Activated CD4-positive, alpha-beta T cell treated with anti-CD3 and anti-CD28 coated beads, Interleukin-2, amount 10 ng/mL, durations not matched to agents 24 days and 14 days (primary cell): ENCODE measurements at places on chromosomes 16 and 17. TPM values are rescaled to one million over a fixed set of nuclear protein-coding genes. Genes with fewer than 3 reads are reported as not detected.

Gene CSH2
- not detected in 2 replicates for total RNA-seq

Gene SOST
- total RNA-seq = not detected in 2 replicates

DNA sequence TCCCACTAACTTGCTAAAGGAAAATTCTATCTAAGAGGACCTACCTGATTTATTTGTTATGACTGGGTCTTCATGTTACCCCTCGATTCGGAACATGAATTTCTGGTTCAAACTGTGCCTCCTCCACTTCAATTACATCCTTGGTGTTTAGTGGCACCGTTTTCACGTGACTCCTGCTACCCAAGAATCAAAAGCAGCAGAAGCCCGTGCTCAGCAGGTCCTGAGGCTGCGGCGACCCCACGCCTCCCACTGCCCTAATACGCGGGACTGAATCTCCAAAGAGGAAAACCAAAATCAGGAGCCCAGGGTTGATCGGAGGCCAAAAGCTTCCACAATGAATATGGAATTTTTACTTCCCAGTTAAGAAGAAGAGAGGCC lies 94.0 kb upstream of the METRNL start:
- DNase-seq = peak; percentile 50

DNA sequence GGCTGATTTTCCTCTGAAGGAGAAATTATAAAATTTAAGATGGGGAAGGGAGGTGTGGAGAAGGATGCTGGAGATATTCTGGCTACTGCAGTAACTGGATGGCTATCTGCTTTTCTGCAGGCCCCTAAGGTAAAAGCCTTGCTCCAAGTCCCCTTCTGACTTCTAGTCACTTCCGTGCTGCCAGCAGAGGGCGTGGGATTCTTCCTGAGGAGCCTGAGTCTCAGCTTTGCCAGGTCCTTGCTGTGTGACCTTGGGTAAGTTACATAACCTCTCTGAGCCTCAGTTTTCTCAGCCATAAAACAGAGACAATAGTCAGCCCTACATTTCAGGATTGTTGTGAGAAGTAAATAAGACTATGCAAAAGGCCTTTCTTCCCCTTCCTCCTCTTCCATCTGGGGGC lies 24.3 kb upstream of the TMEM220 start:
- DNase-seq = peak; percentile 70

- no peak for DNase-seq
These were observed 7.4 kb downstream of the USP22 start for GRCh38 chr17:21035406-21035805.
